SJSA1 (cell line): ENCODE measurements at places on chromosomes 16 and 17.

GRCh38 chr17:7932949-7933348, 943 bp downstream of the CNTROB start:
- peak; percentile 80 for DNase-seq

DNA sequence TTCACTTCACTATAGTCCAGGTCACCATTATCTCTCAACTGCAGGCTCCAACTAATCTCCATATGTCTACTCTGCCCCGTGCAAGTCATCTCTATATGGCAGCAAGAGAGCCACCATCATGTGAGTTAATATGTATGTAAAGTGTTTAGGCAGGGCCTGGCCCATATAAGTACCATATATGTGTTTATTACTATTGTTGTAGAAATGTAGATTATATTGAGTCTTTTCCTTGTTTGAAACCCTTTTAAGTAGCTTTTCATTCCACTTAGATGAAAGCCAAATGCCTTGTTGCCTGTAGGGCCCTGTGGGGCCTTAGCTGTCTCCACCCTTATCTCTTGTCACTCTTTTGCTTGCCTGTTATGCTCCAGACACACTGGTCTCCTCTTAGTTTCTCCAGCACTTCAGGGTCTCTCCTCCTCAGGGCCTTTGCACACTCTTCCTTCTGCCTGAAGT, 164.0 kb downstream of the PHKB start:
- DNase-seq: no peak

- DNase-seq: no peak
These were observed 558 bp downstream of the HSD3B7 start for GRCh38 chr16:30985401-30986128.

GRCh38 chr16:31243734-31244670, 15.8 kb upstream of the ITGAM start:
- no peak for DNase-seq

GRCh38 chr17:17808706-17809432, 27.9 kb downstream of the SREBF1 start:
- DNase-seq: no peak

DNA sequence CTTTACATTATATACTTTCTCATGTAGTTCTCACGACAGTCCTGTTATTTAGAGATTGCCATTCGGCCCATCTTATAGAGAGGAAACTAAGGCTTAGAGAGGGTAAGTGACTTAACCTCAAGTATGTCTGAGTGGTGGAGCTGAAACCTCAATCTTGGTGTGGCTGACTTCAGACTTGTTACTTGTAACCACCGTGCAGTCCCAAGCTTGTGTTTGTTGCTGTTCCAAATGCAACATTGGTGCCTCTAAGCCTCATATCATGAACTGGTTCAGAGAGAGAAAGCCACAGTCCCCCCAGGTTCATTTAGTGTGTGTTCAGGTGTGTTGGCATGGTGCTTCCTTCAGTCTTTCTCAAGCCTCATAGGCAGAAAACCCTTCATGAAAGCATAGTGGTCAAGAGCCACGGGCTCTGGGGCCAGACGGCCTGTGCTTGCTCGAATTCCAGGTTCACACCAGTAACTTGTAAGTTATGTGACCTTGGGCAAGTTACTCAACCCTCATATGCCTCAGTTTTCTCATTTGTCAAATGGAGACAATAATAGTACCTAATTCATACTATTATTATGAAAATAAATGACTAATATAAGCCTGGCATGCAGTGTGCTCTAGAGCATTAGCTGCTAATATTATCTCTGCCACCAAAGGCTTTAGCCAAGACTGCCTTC, 39.9 kb downstream of the CDH1 start:
- no peak for DNase-seq

DNA sequence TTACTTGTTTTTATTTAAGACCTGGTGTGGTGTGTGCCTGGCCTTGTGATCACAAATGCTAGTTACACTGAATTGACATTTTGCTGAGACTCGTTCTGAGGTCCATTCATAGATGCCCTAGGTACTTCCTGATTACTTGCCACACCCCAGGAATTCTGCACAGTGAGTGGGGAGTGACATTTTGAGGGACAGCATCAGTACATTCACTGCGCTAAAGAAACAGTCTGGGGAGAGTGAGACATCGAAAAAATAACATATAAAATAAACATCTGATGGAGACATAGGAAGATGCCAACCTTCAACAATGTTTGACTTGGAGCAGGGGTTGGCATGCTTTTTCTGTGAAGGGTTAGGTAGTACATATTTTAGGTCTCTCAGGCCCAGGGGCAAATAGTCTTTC, 30.4 kb downstream of the ABCC1 start:
- no peak for DNase-seq

- no peak for DNase-seq
These were observed 35.9 kb downstream of the HSBP1 start for GRCh38 chr16:83843657-83844056.

DNA sequence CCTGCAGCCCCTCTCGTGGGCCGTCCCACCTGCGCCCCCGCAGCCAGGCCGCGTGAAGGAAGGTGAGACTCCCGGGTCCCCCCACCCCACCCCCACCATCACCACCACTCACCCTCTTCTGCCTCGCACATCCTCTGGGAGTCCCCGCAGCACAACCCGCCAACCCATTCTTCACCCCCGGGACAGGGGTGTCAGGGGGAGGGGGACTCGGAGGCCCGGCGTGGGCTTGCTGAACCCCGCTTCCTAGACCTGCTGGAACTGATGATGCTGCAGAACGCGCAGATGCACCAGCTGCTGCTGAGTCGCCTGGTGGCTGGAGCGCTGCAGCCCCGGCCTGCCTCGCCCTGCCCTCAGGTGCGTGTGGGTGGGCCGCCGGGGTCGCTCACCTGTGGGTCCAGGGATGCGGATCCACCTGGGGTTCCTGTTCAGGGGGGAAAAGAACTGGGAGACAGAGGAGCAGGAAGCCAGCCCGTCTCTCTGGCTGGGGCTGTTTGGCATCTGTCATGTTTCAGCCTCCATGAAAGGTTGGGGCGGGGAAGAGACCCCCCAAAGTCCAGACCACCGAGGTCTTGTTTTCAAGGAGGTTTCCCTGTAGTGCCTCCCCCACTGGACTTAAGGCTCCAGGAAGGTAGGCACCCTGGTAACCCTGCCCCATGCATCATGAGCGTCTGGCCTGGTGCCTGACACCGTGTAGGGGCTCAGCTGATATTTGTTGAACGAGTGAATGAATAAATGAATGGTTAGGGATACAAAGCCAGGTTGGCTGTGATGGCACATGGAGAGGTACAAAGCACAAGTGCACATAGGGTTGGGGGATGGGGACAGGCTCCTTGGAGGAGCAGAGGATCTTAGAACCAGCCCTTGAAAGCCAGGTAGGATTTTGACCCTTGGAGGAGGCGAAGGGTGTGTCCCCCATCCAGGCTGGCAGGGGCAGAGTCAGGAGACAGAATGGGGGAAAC, 849 bp downstream of the PRR29 start:
- no peak for DNase-seq

GRCh38 chr16:67833030-67833414, 9.1 kb upstream of the THAP11 start:
- peak; percentile 37 for DNase-seq
